ENCODE measurements at places on chromosomes 16 and 17.

- DNase-seq = no peak
Measured at GRCh38 chr17:57340160-57340981, 84.0 kb downstream of the MSI2 start.

DNA sequence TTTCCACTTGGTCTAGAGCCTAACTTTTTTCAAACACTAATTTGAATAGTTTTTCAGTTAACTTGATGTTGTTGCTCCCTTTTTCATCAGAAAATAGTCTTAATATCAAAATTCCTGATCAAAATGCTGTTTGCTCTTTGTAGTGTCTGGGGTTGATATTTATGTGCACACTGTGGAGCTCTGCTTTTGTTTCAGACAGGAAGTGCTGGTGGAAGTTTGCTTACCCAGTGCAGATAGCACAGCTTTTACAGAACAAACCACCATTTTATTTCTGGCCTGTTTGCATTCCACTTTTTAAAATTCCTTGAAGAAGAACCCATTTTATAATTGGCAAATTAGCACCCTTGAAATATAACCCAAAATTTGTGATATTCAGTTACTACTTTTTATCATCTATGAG is 125.4 kb downstream of the MRTFB start:
- no peak for DNase-seq

- DNase-seq = no peak
Measured at GRCh38 chr16:28897826-28898225, 19.5 kb downstream of the ATP2A1 start.

- DNase-seq = no peak
Measured at GRCh38 chr17:51682115-51682514, 421.8 kb downstream of the UTP18 start.

DNA sequence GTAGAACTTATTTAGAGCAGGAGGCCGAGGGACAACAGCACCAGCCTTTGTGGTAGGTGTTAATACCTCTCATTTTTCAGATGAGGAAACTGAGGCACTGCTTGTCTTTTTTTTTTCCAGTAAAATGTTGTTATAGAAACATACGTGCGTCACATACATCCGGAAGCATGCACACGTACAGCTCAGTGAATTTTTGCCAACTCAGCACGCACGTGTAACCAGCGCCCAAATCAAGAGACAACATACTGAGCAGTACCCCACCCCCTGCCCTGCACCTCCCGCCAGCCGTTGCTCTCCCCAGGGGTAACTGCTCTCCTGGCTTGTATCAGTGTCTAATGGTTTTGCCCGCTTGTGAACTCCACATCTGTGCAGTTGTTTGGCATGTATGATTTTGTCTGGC is 92.0 kb downstream of the CMIP start:
- no peak for DNase-seq

DNA sequence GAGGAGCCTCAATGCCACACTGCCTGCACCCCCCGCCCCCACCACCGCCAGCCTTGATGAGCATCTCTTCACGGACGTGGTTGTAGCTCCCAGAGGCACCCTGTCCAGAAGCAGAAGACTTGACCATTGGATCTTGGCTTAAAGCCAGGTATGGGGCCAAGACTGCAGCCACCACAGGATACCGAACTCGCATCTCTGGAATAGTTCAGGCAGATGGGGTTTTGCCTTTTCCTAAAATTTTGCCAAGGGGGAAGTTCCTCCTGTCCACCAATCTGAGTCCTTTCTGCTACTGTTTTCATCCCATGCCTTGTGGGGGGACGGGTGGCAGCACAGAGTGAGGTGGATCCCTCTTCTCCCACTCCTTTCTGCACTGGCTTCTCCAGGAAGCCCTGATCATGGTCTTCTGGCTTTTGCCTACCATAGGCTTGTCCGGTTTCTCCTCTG is 939 bp downstream of the CORO6 start:
- no peak for DNase-seq

DNA sequence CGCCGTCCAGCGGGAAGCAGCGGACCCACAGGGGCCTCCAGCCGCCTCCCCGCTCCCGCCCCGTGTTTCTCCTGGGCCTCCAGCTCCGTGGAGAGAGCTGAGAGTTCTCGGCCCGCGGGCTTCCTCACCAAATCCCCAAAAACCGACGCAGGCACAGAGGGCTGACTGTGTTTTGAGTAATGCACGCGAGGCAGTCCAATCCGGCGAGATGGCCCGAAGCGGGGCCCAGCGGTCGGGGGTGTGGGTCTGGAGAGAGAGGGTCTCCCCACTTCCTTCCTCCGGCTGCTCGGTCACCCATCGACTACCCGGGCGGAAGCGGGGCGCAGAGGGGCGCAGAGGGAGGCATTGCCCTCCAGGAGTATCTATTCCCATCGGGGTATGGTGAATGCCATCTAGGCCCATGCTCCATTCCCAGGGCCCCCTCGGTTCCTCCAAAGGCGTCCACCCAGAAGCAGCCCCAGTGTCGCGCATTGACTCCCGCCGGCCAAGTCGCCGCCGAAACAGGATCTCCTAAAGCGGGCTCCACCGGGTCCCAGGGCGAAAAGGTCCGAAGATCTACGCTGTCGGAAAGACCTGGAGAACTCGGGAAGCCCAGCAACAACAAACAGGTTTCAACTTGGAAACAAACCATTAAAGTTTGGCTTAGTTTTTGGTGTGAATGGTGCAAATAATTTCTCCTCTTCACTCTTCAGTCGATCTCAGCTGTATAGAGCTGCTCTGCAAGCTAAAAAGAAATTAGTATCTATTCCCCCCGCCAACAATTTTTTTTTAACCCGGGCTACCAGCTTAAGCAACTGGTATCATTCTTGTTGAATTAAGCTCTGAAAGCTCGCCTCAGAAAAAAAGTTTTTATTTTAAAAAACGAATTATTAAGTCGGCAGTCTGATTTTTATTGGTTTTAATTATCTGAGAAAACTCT is 19.2 kb upstream of the HOXB13 start:
- no peak for DNase-seq

GRCh38 chr17:31130286-31131224 is 35.8 kb downstream of the NF1 start:
- no peak for DNase-seq

DNA sequence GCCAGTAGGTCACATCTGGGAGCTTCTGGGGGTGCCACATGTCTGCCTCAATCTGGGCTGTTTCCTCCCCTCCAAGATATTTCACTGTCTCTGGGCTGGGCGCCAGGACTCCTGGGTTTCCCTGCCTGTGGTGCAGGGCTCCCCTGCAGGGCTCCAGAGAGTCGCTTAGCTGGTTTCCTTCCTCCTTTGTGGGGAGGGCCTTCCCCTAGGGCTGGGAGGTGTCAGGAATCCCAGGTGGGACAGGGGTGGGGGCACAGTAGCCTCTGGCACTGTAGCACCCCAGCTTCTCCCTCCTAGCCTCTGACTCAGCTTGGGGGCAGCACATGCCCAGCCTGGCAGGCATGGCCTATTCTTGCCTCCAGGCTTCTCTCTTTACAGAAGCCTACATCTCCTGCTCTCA is 2.6 kb downstream of the RARA start:
- DNase-seq = no peak

- no peak for DNase-seq
Measured at GRCh38 chr16:50525716-50526115, 22.5 kb upstream of the NKD1 start.

GRCh38 chr17:4032738-4033137 is 68.5 kb upstream of the ATP2A3 start:
- DNase-seq = no peak

DNA sequence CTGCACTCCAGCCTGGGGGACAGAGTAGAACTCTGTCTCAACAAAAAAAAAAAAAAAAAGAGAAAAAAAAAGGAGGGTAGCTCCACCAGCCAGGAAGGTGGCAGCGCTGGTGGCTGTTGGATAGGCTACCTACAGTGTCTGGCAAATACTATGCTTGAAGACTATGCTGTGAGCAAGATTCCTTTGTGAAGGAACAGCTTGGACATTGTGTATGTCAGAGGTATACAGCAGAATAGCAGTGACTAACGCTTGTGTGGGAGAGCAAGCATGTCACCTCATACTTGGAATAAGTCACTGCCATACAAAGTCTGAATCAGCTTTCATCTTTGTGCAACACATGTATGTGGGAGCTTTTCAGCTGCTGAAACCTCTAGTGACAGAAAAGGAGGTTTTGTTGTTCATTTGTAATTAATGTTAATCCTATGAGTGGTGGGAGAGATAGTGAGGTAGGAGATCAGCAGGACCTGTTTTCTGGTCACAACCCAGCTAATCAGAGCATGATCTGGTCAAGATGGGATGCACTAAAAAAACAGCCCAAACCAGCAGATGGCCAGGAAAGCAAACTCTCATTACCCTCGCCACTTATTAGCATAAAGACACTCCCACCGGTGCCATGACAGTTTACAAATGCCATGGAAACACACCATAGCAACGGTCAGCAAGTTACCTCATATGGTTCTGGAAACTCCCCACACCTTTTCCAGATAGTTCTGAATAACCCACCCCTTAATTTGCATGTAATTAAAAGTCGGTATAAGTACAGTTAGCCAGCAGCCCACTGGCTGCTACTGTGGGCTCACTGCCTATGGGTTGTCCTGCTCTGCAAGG is 6.8 kb upstream of the ITGAD start:
- DNase-seq = peak; percentile 64

DNA sequence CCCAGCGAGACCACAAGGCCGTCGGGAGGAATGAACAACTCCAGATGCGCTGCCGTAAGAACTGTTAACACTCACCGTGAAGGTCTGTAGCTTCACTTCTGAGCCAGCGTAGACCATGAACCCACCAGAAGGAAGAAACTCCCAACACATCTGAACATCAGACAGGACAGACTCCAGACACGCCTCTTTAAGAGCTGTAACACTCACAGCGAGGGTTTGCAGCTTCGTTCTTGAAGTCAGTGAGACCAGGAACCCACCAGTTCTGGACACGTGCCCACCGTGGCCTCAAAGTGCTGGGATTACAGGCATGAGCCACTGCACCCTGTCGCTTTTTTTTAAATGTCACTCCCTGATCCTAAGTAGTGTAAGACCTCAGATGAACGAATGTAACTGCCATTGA is 17.3 kb downstream of the KPNA2 start:
- no peak for DNase-seq

GRCh38 chr16:27600381-27600780 is 50.4 kb downstream of the KATNIP start:
- no peak for DNase-seq

GRCh38 chr17:8332688-8333087 is 7.0 kb upstream of the ODF4 start:
- no peak for DNase-seq

- DNase-seq = no peak
Measured at GRCh38 chr16:69201787-69202186, 14.8 kb downstream of the SNTB2 start.

DNA sequence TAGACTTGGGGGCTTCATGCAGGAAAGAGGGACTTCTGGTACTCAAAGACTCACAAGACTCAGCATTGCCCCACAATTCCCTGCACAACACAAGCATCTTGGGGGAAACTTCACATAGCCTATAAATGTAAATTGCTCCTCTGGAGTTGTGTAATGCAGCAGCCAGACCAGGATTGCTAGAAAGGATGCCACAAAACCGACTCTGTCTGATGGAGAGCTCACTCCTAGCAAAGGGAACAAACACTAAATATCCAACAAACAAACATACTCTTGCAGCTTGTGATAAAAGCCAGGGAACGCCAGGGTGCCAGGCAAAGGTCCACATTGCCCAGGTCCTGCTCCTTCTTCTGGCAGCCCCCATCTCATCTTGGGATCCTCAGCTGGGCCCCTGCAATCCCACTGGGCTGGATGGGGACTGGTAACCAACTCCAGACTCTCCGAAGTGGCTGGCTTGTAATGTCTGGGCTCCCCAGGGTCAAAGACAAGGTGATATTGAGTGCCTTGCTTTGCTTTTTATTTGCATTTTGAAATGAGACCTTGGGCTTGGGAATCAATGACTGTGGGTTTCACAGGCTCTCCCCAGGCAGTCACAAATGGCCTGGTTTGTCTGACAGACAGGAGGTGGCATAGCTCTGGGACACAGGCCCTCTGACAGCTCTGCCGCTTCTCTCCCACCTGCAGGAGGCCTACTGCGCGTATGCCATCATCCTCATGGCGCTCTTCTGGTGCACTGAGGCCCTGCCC is 15.3 kb downstream of the SLC13A2 start:
- DNase-seq = no peak

DNA sequence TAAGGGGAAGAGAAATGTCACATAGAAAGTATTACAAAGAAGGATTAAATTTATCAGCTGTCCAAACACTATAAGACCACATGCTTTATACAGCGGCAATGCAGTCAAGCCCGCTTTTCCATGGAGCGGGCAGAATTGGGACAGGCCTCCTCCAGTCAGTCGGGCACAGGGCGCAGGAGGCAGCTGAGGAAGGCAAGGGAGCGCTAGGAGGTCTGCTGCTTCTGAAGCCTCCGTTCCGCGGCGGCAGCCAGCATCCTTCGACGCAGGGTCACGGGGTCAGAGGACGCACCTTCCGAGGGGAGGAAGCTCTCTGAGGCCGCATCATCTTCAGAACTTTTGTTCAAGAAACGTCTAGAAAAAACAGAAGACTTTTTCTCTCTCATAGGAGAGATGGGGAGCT is 62.6 kb downstream of the AMFR start:
- no peak for DNase-seq

DNA sequence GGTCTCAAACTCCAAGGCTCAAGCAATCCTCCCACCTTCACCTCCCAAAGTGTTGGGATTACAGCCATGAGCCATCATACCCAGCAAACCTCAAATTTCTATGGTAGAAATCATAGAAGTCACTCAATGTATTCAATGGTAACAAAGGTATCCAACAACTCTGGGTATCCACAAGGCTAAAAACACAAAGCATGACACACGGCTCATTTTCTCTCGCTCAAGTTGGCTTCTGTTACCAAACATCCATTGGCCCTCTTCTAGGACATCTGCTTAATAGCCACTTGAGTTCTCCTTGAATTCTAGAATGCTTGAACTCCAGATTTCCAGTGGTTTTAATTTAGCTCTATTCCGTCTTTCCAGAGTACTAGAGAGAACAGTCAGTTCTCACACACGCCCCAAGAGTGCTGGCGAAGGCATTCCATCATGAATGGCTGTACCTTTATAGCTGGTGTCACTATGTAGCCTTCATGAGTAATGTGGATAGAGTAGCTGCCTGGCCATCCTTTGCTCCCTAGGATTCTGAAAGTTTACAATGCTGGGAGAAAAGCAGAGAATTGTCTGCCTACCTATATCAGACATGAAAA is 42.6 kb downstream of the SPAG9 start:
- DNase-seq = peak; percentile 25

GRCh38 chr16:68082629-68083238 is 2.4 kb upstream of the NFATC3 start:
- peak; percentile 61 for DNase-seq

- no peak for DNase-seq
Measured at GRCh38 chr16:26983426-26983825, 83.3 kb upstream of the C16orf82 start.

DNA sequence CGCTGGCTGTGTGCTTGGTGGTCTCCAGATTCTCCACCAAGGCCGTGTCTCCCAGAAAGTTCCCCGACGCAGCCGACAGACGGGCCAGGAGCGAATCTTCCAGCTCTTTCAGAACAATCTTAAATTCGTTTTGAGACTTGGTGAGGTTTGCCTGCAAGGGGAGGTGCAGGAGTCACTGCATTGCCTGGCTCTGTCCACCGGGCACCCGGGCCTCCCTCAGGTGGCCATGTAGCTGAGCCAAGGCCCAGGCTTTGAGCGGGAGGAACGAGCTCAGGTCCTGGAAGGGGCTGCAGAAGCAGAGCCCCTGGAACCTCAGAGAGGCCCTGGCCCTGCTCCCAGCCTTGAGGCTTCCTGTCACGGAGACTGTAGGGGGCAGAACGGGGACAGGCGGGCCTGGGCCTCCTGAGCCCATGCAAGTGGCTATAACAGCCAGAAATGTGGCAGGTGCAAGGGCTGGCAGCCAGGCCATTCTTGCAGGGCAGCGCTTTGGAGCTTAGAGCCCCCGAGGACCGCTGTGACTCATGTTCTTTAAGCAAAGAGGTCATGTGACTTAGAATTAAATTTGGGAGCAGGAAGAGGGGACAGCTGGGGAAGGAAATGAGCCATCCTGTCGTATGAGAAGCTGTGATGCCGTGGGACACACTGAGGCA is 72.4 kb downstream of the PGS1 start:
- no peak for DNase-seq
